ENCODE measurements at places on chromosomes 3 and 15.

- DNase-seq = no peak
These were observed 33.5 kb upstream of the MYO5C start for GRCh38 chr15:52329150-52329549.

DNA sequence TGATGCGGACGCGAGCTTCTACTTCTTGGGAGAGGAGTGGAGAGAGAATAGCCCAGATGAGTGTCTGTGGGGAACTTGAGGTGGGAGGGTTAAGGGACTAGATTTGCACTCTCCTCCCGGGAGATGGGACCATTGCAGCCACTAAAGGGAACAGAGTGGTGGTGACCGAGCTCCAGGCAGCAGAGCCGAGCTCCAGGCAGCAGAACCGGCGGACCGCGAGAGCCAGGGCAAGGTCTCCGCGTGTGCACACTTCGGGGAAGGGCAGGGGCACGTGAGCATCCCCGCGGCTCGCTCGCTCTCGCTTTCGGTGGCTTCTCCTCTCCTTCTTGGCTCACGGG, 1.1 kb downstream of the IGDCC3 start:
- DNase-seq = no peak

DNA sequence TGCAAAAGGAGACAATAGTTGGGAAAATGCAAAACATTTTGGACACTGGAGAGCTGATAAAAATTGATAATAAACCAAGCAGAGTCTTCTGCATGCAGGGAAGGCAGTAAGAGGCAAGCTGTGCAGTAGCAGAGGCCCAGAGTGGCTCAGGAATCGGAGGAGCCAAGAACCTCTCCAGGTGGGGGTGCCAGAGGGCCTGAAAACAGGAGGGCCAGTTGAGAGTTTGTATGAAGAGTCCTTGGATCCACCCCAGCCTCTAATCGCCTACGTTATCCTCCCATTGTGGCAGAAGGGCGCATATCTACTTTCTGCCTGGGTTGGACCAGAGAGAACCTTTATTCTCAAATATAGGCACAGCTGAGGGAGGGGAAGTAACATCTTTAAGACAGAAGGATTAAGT, 48.9 kb upstream of the RBP1 start:
- no peak for DNase-seq

- DNase-seq = no peak
These were observed 145.3 kb downstream of the XXYLT1 start for GRCh38 chr3:195125646-195126045.

DNA sequence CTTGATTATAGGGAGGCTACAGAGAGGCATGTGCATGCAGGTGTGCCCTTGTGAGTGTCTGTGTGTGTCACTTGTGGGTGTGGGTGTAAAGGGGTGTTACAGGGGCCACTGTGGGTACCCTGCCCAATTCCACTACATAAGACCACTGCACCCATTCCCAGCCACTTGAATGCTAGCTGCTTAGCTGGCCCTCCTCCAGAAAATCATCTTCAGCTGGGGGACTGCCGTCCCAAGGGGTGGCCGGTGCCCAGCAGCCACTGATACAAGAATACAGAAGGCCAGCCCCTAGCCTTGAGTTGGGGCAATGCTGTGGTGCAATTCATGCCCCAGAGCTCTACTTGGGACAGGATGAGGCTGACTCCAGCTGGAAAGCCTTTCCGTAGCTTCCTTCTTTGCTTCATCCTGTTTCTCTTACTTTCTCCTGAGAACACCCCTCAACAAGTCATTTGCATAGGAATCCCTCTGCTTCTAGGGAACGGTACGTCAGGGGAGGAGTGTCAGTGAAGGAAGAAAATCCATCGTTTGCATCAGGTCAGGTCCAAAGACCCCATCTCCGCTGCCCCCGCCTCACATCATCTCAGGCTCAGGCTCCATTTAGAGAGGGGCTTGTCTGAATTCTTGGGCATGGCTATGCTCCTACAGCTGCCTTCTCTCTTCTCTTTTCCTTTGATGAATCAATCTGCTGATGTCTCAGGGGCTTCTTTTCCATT, 72.0 kb downstream of the SCN5A start:
- no peak for DNase-seq

DNA sequence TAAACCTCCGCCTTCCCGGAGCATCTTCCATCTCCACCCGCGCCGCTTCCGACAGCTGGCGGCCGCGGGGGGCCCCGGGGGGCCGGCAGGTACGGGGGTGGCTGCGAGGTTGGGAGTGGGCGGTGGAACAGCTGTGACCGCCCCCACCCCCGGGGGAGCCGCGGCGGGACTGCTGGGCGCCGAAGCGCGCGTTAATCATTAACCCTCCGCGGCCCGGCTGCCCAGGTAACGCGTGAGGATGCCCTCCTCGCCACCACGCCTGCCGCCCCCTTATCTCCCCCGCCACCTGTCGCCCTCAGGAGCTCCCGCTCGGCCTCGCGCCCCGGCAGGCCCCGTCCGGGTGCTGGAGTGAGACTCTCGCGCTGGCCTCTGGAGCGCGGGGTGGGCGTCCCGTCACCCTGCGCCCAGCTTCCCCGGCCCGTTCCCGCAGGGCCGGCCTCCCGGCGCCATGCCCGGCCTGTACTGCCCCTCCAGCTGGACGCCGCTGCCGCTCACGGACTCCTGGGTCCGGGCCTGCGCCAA, 757 bp downstream of the VWA5B2 start:
- no peak for DNase-seq

DNA sequence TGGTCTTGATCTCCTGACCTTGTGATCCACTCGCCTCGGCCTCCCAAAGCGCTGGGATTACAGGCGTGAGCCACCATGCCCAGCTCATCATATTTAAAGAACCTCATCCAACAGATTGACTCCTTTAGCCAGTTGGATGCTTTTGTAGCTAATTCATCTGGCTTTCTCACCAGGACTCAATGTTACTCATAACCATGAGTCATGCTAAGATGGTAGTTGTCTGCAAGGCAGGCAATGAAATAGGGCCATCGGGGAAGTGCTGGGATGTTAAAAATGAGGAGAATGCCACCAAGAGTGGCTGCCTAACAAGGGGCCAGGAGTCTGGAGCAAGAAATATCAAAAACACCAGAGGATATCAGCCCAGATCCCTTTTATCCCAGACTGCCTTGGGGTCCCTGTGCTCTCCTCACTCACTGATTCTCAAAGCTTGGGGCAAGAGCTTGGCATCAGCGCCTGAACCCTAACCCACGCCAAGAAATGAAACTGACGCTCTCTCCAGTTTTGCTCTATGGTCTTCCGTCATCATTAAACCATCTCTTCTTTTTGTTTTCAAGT, 7.4 kb upstream of the PCOLCE2 start:
- DNase-seq = no peak

- no peak for DNase-seq
These were observed 13.1 kb downstream of the ALS2CL start for GRCh38 chr3:46680298-46680826.

DNA sequence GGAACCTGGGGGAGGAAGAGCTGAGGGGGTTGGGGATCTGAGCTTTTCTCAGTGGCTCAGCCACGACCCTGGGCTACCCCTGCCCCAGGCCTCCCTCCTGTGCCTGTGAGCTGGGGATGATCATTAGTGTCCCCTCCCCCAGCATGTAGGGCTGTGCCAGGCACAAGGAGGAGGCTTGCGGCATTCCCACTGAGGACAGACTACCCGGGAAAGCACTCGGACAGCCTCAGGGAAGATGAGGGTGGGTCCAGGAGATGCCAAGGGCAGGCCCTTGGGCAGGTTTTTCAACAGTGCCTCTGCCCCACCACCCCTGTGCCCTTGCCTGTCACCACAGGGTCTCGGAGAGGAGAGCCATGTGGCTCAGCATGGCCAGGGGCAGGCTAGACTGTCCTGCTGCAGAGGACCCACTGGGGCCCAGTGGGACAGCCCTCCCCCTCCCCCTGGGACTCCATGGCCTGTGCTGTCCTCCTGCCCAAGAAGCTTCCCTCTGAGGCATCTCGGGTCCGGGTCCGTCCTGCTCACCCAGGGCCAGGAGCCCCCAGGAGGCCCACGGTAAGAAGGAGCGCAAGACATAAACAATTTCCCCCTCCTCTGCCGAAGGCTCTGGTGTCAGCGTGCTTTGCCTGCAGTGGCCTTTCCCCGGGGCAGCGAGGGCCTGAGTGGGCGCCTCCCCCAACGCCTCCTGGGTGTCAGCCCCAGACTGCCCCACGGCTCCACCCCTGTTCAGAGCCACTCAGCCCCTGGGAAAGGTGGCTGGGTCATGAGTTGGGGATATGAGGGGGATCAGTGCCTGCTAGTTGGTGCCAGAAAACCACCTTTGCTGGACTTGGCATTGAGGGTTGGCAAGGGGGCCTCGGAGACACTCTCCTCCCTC, 192.5 kb downstream of the GOLGA6L6 start:
- peak; percentile 25 for DNase-seq

- no peak for DNase-seq
These were observed 13.2 kb upstream of the TIPARP start for GRCh38 chr3:156661155-156661554.

GRCh38 chr15:40843261-40843884, 475 bp upstream of the SPINT1 start:
- DNase-seq = no peak

GRCh38 chr3:31911124-31911523, 69.9 kb downstream of the OSBPL10 start:
- DNase-seq = no peak

GRCh38 chr15:66184492-66184891, 69.1 kb downstream of the MEGF11 start:
- DNase-seq = no peak

- DNase-seq = no peak
These were observed 57.2 kb downstream of the PLD1 start for GRCh38 chr3:171753025-171753472.

- DNase-seq = peak; percentile 10
These were observed 136.5 kb downstream of the ZNF609 start for GRCh38 chr15:64596701-64597476.

DNA sequence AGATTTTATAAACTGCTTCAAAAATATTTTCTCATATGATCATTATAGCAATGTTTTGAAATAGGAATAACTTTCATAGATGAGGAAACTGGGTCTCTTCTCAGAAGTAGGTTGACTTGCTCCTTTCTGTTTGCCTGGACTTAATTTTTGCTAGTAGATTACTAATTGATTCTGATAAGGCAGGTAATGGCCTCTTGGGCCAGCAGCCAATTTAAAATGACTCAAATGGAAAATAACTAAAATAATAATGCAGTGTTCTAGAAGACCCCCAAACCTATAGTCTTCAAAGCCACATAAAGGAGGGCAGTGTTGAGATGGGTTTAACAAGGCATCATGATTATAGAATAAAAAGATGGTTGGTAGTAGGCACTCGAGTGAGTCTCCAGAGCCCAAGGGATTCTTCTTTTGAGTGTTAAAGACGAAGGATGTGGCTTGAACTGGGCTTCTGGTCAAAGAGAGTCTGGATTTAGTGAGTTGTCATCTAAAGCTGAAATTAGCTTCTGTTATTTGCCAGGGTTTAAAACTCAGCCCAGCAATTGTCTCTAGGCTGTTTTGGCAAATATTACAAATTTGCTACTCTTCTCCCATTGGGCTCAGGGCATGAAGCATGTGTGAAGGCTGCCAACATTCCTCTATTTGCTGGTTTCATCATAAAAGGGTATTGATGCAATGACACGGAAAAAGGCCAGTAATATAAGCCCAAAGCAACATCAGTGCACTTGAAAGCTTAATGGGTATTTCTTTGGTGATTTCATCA, 297.1 kb upstream of the MEIS2 start:
- no peak for DNase-seq

- DNase-seq = no peak
These were observed 424 bp downstream of the HAUS2 start for GRCh38 chr15:42549032-42549491.

DNA sequence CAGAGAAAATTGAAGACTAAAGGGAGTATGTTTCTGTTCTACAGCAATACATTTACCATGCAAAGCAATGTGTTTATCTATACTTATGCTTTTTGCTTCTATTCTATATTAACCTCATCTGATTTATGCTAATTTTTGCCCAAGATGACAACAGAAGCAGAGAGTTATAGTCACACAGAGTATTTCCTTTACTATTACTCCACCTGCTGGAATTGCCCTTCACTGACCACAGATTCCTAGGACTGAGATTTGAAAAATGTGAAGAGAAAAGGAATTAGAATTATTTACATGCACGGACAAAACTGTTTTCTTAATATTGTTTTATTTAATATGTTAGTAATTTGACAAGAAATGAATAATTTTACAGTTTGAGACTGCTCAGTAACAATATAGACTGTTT, 745.6 kb downstream of the VGLL3 start:
- no peak for DNase-seq

GRCh38 chr15:26628879-26629529, 143.9 kb downstream of the GABRB3 start:
- DNase-seq = peak; percentile 60

- no peak for DNase-seq
These were observed 190.3 kb downstream of the WNT5A start for GRCh38 chr3:55296791-55297190.

DNA sequence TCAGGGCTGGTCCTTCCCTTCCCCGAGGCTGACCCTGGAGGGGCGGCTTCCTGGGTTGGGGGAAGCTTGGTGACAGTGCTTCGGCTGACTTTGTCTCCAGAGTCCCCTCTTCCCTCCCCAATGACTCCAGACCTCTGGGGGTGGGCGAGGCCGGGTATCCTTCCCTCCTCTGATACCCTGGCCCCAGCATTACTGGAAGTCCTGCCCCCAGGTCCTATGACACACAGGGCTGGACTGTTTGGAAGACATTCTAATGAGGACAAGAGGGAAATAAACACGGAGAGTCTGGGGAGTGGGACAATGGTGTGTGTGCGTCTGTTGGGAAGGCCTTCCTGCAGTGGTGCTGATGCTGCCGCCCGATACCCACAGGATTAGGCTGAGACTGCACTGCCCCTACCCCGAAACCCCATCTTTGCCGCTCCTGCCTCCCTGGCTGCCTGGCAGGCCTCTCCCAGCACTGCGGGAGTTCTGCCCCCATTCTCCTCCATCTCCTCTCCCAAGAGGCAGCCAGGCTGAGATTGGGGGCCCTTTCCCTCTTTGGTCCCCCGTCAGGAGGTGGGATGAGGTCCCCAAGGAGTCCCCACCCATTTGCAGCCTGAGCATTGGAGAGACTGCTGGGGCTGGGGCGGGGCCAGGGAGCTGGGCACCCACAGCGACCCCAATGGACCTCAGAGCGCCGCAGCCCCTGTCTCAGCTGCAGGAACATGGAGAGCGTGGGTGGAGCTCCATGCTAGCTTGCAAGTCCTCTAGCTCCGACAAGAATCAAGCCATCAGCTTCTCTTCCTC, 29.7 kb upstream of the FBLN2 start:
- no peak for DNase-seq

GRCh38 chr15:81888748-81889484, 156.9 kb downstream of the MEX3B start:
- DNase-seq = no peak

DNA sequence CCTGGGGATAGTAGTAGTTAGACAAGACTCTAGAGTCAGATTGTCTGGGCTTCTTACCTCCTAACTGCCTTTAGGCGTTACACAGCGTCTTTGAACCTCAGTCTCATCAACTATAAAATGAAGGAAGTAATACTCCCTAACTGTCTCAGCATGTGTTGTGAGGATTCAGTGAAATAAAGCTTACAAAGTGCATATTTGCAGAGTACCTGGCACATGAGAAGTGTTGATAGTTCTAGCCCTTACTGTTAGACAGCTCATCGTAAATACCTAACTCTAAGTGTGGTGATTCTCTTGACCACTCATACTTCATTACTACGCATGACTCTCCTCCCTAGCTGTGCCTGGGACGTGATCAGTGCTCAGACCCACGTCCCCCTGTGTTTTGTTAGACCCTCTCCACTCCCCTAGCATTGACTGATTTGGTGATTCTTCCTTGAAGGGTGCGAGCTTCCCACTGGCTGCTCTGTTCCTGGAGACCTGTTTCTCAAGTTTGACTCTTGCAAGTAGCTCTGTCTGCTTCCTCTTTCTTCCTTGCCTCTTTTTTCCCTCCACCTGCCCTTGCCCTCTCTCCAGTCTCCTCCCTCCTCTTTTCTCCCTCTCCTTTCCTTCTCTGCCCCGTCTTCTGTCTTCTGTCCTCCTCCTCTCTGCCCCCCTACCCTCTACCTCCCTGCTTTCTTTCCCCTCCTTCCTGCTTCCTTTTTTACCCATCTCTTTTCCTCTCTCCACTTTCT, 124.2 kb downstream of the SLC25A26 start:
- DNase-seq = no peak

Measured in heart left ventricle (tissue), 16 donors.